Activated T-helper 2 cell treated with anti-CD3 and anti-CD28 coated beads, Interferon-gamma antibody, Interleukin-2, Interleukin-4, amounts not matched to agents 10 μg/mL and 5 μg/mL and 100 μg/mL, durations not matched to agents 14 hours and 24 hours and 36 hours (primary cell): ENCODE measurements at places on chromosomes 3 and 15.

DNA sequence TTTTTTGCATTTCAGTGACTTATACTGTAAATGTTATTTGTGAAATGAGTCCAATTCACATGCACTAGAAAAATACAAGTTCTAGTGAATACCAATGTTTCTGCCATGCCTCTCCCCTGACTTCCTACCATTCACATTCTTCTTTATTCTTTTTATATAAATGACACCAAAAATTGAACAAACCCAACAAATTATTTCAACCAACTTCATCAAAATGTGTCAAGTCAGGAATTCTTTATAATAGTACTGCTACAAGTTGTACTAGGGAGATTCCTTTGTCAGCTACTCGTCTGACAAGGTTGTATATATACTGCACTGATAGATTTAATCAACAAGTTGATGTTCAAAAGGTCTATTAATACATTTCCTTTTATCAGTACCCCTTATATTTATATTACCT, 3.0 kb downstream of the TBL1XR1 start:
- no peak for DNase-seq

GRCh38 chr3:3799173-3800079, at the start of gene LRRN1:
LRRN1 (plus strand) TSS chr3:3799431; CDS start chr3:3844642, 45,211 bp downstream.
- DNase-seq, result no peak

DNA sequence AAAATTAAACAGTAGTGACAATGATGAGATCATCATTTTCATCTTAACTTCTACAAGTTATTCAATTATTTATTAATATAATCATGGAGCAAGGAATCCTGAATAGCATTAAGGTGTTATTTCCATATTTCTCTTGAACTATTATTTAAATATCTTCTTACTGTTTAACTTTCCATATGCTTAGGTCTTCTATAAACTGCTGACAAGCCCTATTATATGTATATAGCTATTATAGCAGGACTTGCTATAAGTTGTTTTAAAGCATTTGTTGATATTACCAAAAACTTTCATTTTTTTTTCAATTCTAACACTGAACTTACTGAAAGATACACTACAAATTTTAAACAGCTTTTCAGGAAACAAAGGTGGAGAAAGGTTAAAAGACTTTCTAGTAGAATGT, 76.7 kb downstream of the PLD1 start:
- no peak for DNase-seq

DNA sequence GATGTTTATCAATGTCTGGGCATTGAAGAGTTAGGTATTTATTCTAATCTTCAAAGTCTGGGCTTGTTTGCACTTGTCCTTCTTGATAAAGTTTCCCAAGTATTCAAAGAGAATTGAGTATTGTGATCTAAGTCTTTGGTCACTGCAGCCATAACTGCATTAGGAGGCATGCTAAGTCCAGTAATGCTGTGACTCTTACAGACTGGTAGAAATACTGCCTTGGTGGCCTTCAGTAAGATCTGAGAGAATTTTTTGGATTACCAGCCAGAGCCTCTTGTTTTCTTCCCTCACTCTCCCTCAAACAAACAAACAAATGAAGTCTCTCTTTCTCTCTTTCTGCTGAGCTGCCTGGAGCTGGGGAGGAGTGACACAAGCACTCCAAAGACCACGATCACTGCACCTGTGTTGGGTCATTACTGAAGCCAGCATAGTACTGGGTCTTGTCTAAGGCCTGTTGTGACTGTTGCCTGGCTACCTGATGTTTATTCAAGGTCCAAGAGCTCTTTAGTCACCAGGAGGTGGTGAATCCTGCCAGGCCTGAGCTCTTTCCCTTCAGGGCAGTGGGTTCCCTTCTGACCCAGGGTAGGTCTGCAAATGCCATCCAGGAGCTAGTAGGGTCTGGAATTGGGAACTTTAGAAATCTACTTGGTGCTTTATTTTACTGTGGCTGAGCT, 14.8 kb upstream of the RBP2 start:
- no peak for DNase-seq

DNA sequence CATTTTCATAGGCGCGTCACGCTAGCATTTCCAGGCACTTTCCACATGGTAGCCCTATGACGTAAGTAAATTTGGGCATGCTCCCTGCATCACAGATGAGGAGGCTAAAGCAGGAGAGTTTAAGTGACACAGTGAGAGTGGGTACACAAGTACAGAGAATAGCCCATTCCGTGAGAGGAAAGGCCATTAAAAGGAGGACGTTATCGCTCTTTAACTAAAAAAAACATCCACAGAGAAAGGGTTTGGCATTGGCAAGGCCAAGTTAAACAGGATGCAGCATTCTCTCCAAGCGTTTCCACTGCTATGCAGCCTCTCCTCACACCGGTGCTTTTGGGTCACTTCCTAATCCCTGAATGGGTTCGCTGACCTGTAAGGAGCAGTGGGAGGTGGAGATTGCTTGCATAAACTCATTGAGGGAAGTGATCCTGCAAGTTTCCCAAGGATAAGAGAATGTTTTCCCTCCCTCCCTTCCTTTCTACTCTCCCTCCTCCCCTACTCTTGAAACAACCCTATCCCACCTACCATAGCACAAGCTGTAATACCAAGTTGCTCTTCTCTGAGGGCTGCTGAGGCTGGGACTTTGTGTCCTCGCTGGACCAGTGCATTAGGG, 147.7 kb downstream of the VGLL4 start:
- DNase-seq, result no peak

GRCh38 chr15:82918162-82918561, 34.4 kb downstream of the HOMER2 start:
- DNase-seq, result no peak

DNA sequence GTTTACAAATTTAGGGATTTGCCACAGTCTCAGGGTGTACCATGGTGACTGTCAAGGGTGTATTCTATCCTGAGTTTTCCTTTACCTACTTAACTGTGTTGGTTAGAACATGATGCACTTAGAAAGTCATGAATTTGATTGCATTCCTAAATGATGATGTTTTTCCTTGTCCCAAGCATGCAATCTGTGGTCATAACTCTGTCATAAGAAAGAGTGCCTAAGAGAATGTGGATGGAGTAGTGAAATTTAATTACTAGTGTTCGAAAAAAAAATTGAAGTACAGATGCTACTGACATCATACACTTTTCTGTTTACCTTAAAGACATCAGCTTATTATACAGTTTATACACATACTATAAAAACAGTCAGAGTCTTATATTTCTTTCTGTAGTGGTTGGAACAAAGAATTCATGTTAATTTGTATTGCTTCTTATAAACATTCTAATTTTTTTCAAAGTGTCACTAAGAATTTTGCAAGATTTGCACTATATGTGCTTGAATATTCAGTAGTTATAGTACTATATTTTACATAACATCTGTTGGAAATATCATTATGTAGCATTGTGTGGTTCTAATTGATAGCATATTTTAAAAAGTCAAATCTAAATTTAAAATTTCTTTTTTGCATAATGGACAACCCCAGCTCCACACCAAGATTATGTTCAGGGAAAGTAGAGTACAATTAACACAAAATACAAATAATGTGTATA, 231.3 kb upstream of the KCNMB2 start:
- no peak for DNase-seq

DNA sequence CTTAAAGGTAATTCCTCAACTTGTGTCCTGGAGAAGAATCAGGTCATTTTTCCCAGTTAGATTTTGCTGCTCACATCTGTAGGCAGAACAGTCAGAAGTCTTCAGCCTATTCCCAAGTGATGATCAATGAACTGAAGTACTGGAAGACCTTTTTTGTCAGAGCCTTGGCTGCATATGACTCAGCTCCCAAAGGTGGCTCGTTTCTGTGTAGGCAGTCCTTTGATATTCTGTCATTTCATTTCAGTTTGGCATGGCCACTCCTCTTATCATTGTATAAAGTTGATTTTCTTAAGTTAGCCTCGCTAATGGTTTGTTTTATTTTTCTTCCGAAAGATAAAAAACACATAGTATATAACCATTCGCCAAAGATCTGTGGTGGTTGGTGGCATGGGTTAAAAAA, 90.7 kb downstream of the KLHL25 start:
- DNase-seq, result no peak

DNA sequence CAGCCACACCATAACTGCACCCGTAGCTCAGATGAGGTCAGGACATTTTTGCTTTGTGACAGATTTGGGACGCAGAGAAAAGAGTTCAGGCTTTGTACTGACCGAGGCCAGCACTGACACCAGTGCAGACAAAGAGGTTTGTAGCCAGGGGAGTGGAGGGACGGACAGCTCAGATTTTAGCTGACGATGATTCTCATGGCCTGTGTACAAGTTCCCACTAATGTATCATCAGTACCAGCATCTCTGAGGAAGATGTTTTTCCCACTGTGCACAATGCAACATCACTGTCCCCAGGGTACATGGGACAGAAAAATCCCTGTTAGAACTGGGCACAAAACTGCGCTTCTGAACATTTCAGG, 112.7 kb downstream of the SLCO3A1 start:
- DNase-seq, result no peak

DNA sequence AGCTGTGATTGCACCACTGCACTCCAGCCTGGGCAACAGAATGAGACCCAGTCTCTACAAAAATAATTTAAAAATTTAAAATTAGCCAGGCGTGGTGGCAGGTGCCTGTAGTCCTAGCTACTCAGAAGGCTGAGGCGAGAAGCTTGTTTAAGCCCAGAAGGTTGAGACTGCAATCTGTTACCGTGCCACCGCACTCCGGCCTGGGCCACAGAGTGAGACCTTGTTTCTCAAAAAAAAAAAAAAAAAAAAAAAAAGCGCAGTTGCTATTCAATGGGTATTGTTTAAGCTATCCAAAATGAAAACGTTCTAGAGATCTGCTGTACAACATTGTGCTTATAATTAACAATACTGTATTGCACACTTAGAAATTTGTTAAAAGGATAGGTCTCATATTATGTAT, 24.0 kb downstream of the ZNF148 start:
- no peak for DNase-seq

GRCh38 chr3:144662729-144663128, 691.1 kb downstream of the DIPK2A start:
- no peak for DNase-seq

DNA sequence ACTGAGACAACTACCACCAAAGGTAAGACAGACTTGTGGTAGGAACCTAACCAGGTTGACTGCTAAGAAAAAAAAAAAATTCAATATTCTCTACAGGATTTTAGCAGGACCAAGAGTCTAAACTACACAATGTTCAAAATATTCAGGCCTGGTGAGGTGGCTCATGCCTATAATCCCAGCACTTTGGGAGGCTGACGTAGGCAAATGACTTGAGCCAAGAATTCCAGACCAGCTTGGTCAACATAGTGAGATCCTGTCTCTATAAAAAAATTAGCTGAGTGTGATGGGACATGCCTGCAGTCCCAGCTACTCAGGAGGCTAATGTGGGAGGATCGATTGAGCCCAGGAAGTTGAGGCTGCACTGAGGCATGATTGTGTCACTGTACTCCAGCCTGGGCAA, 341.6 kb upstream of the WNT5A start:
- DNase-seq, result no peak

DNA sequence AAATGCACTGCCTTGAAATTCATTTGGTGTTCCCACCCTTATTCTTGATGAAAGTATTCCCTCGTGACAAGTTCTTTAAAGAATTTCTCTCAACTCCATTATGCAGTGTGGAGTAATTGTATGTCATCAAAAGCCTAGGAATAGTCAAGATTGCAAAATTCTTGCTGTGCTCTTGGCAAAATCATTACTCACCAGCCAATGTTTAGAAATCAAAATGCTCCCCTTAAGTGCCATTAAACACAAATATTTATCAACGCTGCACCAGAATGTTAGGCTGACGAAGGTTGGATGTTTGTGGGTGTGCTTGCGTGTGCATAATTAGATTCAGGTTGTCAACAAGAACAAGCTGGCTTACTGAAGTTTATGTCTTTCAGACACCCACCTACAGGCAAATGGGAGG, 40.5 kb downstream of the SST start:
- no peak for DNase-seq
